ENCODE measurements at places on chromosomes 16 and 17. TPM values are rescaled to one million over a fixed set of nuclear protein-coding genes. Genes with fewer than 3 reads are reported as not detected.
A peak's percentile ranks its signal among the peaks of the same experiment; 100 is the strongest.

The NPTX1 gene
- 0.25 TPM for total RNA-seq

GRCh38 chr16:85502357-85502756, 110.8 kb upstream of the GSE1 start:
- no peak overlapping the region for H3K27ac ChIP-seq
- H3K4me3 ChIP-seq: no peak overlapping the region
- DNase-seq: no peak

- H3K27me3 ChIP-seq: no peaks in the 10 kb centered on the region
- no peak for DNase-seq
- H3K4me1 ChIP-seq: no peaks in the 10 kb centered on the region
- H3K27ac ChIP-seq: no peak overlapping the region
Observed at GRCh38 chr17:56178203-56178602, 24.9 kb downstream of the ANKFN1 start.

The RCVRN gene
- not detected for total RNA-seq

The SSTR5 gene
- total RNA-seq: not detected

DNA sequence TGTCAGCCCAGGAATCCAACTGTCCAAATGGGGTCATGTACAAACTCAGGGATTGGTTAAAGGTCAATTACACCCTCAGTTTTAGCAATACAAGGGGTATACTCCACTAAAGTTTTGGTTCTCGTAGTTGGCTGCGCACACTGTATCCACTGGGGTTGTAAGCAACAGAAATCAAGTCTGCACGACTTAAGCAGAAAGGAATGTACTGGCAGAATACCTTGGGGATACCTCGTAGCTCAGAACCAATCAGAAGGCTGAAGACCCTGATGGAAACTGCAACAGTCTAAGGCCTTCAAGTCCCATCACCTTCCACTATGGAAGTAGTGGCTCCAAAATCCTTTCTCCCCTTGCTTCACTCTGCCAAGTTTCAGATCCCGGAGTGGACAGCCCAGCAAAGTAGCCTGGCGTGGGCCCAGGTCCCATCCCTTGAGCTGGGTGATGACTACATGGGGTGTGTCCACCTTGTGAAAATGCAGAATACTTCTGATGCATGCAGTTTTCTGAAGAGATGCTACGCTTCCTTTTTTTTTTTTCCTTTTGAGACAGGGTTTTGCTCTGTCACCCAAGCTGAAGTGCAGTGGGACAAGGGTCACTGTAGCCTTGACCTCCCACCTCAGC, 21.1 kb upstream of the RPH3AL start:
- H3K27ac ChIP-seq: no peak overlapping the region
- peaks cover 2% of the 10 kb centered on the region for H3K36me3 ChIP-seq
- H3K27me3 ChIP-seq: no peaks in the 10 kb centered on the region
- no peaks in the 10 kb centered on the region for H3K4me1 ChIP-seq

DNA sequence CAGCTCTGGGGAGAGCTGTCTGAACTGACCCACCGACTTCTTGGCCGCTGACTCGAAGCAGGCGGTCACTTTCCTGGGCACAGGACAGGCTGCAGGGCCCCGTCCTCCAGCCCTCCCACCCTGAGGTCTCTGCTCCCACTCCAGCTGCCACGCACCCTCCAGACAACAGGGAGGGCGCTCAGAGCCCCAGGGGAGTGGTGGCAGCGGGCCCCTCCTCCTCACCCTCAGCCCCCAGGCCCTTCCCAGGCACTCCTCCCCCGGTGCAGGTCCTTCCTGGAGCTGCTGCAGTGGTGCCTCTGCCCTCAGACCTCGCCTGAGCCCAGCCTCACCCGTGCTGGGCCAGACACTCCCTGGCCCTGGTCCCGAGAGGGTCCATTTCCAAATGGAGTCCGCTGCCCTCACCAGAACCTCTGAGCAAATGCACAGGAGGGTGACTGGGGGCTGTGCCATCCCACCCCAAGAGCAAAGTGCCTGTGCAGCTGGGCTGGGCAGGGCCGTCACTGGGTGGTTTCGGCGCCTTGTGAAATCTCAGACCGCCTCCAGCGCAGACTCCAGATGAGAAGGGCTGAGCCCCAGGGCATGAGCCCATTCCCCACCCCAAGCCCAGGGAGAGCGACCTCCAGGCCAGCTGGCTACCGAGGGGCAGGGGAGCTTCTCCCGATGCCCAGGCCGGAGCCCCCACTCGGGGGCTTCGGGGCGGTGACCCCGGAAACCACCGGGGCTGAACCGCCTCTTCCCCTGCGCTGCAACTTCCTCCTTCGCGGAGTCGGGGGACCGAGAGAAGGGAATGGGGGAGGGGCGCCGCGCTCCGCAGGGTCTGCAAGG, 717 bp downstream of the CYBA start:
- peaks cover 56% of the 10 kb centered on the region for H3K4me1 ChIP-seq
- H3K27me3 ChIP-seq: no peaks in the 10 kb centered on the region
- peak overlapping the region; percentile 81 for H3K27ac ChIP-seq
- peak overlapping the region; percentile 96 for H3K4me3 ChIP-seq
- DNase-seq: no peak

GRCh38 chr17:6574687-6575595, 18.6 kb upstream of the PITPNM3 start:
- no peaks in the 10 kb centered on the region for H3K27me3 ChIP-seq
- peaks cover 16% of the 10 kb centered on the region for H3K4me1 ChIP-seq
- no peak for DNase-seq
- no peak overlapping the region for H3K27ac ChIP-seq
- peaks cover 10% of the 10 kb centered on the region for H3K36me3 ChIP-seq

- no peak for DNase-seq
- H3K36me3 ChIP-seq: no peaks in the 10 kb centered on the region
- H3K4me1 ChIP-seq: peaks cover 6% of the 10 kb centered on the region
Observed at GRCh38 chr17:19417611-19418010, 6.6 kb downstream of the RNF112 start.

- no peaks in the 10 kb centered on the region for H3K4me1 ChIP-seq
- no peaks in the 10 kb centered on the region for H3K27me3 ChIP-seq
- no peak for DNase-seq
- H3K36me3 ChIP-seq: no peaks in the 10 kb centered on the region
- no peak overlapping the region for H3K4me3 ChIP-seq
Observed at GRCh38 chr16:78177987-78178386, 78.5 kb downstream of the WWOX start.

The SMTNL2 gene
- not detected for total RNA-seq

The HOXB13 gene
- not detected for total RNA-seq

GRCh38 chr16:49930841-49931240, 74.9 kb upstream of the ZNF423 start:
- H3K27ac ChIP-seq: no peak overlapping the region
- no peaks in the 10 kb centered on the region for H3K4me1 ChIP-seq
- H3K4me3 ChIP-seq: no peak overlapping the region
- peaks cover 13% of the 10 kb centered on the region for H3K27me3 ChIP-seq

DNA sequence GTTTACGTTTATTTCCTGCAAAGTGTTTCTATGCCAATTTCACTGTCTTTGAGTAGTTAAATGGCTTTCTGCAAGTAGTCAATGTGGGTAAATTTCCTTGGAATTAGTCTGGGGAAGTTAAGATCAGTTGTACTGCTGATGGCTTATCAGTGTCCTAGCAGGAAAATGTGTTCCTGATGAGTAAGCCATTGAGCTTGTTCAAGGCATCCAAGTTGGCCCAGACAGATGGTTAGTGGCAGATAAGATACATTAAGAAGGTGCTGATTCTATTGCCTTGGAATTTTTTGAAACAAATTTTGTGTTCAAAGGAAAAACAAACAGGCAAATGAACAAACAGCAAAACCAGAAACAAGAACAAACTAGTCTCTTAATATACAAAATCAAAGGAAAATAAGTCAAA, 258.4 kb downstream of the MAP2K6 start:
- DNase-seq: no peak
- no peak overlapping the region for H3K27ac ChIP-seq
- H3K27me3 ChIP-seq: no peaks in the 10 kb centered on the region
- no peak overlapping the region for H3K4me3 ChIP-seq
- H3K36me3 ChIP-seq: no peaks in the 10 kb centered on the region

DNA sequence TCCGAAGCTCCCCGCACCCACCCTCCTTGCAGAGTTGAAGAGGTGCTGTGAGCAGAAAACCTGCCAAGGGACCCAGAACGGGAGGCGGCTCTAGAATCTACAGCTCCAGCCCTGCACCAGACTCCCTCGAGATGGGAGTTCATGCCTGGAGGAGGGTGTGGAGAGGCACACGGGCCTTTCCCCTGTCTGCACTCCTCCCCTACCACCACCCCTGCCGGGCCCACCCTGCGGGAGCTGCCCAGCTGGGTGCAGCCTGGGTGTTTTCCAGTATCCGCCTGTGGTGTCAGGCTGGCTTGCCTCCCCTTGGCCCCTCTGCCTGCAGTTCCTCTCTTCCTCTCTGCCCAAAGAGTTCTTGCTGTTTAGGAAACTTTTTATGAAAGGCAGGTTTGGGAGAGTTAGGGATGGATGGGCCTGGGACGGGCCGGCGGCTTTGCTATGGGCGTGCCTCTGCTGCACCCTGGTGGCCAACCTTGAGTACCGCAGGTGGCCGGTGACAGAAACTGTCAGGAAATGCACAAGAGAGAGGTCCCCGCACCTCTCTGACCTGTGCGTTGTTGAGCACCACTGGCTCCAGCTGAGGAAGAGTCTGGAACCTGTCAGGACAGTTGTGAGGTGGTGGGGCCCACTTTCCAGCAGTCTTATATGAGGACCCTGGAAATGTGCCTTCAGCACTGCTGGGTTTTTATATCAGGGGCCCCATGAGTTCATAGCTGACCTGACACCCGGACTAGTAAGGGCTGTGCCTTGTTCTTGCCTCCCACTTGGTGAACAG, 354.1 kb downstream of the SEC14L1 start:
- no peak overlapping the region for H3K4me3 ChIP-seq
- no peaks in the 10 kb centered on the region for H3K27me3 ChIP-seq
- H3K27ac ChIP-seq: peak overlapping the region; percentile 40
- peaks cover 94% of the 10 kb centered on the region for H3K36me3 ChIP-seq
- H3K4me1 ChIP-seq: peaks cover 57% of the 10 kb centered on the region

GRCh38 chr17:31269036-31269577, 27.9 kb downstream of the OMG start:
- H3K36me3 ChIP-seq: peaks cover 4% of the 10 kb centered on the region
- H3K27me3 ChIP-seq: no peaks in the 10 kb centered on the region

- no peaks in the 10 kb centered on the region for H3K27me3 ChIP-seq
- no peak overlapping the region for H3K4me3 ChIP-seq
- no peak overlapping the region for H3K27ac ChIP-seq
- H3K36me3 ChIP-seq: no peaks in the 10 kb centered on the region
Observed at GRCh38 chr17:27224526-27225315, 69.2 kb upstream of the WSB1 start.

DNA sequence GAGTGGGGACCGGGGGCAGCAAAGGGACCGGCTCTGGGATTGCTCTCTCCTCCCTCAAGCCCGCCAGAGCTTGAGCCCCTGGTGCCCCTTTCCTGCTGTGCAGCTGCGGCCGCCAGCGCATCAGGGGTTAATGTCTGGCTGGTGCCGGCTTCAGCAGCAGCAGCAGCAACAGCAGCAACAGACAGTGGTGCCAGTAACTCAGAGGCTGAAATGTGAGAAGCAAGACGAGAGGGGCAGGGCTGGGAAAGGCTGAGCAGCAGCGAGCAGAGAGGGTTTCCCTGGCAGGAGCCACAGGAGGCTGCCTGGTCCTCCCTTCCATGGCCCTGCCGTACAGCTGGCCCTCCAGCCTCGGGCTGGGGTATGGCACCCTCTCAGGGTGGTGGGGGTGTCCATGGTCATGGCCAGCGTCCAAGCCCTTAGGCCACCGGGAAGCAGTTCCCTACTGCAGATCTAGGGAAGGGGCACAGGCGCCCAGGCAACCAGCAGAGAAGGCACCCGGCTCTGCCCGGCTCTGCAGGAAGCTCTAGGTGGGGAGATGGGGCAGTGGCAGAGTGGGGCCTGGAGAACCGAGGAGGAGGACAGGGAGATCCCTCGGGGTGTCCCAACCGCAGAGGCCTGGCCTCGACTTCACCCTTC, 21.1 kb upstream of the TFAP4 start:
- DNase-seq: no peak
- H3K27me3 ChIP-seq: no peaks in the 10 kb centered on the region
- no peak overlapping the region for H3K4me3 ChIP-seq
- H3K27ac ChIP-seq: no peak overlapping the region
- H3K36me3 ChIP-seq: no peaks in the 10 kb centered on the region

DNA sequence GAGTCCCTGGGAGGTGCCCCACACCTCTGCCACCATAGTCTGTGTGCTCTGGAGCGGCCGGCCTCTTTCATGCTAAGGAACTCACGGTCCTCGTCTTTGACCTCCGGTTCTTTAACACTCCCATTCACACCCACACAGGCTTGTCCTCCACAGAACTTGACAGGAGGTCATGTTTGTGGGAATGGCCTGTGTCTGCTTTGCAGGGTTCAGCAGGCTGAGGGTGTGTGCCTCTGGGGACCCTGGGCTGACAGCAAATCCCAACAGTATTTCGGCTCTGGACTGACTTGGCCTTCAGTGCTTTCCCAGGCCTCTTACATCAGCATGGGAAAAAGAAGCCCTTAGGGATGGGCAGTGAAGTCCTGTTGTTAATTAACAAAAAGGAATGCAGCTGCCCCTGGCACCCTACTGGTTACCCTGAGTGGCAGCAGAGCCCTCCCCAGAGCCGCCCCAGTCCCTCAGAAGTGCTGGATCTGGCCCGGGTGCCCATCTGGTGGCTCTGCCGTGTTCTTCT, 35.4 kb upstream of the ADORA2B start:
- no peaks in the 10 kb centered on the region for H3K27me3 ChIP-seq
- no peak overlapping the region for H3K27ac ChIP-seq
- no peak overlapping the region for H3K4me3 ChIP-seq
- H3K4me1 ChIP-seq: no peaks in the 10 kb centered on the region
- no peak for DNase-seq

DNA sequence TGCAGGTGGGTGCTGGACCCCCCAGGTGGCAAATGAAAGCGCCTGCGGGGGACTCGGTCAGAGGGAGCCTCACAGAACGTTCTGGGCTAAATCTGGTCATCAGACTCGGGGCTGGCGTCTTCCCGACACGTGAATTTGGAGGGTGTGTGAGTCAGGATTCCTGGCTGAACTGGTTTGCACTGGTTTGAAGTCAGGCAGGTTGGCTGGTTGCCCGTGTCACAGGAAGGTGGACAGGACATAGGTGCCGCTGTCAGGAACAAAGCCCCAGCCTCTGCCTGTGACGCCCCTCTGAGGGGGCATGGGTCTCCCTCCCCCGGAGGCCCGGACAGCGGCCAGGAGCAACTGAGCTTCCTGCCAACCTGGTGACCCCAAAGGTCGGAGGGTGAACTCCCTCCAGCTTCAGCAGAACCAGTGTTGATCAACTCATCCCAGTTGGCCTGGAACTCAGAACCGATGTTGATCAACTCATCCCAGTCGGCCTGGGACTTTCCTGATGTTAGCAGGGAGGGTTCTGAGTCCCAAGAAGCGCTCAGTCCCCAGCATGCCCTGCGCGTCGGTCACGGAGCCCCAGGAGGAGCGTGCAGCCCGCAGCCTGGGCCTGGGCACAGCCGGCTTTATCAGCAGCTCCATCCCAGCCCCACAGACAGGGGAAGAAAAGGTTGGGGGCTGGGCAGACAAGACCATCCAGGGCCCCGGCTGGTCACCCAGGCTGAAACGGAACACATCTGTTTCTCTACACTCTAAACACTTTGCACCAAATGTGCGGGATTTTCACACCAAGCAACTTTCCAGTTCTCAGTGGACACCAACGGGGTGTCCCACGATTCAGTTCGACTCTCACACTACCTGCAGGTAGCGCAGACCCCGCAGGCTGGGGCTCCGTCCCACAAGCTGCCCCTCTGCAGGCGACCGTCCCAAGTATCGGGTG, 14.4 kb upstream of the METRNL start:
- H3K4me3 ChIP-seq: no peak overlapping the region
- no peaks in the 10 kb centered on the region for H3K36me3 ChIP-seq
- H3K27me3 ChIP-seq: no peaks in the 10 kb centered on the region
- H3K4me1 ChIP-seq: peaks cover 14% of the 10 kb centered on the region
- no peak for DNase-seq
- H3K27ac ChIP-seq: no peak overlapping the region

The NPW gene
- 0.80 TPM for total RNA-seq

- DNase-seq: peak; percentile 8
- no peak overlapping the region for H3K4me3 ChIP-seq
- no peaks in the 10 kb centered on the region for H3K27me3 ChIP-seq
Observed at GRCh38 chr17:65523853-65524664, 37.4 kb downstream of the AXIN2 start.

The HOXB8 gene
- total RNA-seq: not detected
